Brain (organoid and tissue), 16 donors: ENCODE measurements at places on chromosomes 12 and 14.

- DNase-seq: no peak
These were observed 117.3 kb downstream of the ERC1 start for GRCh38 chr12:1108276-1108675.

DNA sequence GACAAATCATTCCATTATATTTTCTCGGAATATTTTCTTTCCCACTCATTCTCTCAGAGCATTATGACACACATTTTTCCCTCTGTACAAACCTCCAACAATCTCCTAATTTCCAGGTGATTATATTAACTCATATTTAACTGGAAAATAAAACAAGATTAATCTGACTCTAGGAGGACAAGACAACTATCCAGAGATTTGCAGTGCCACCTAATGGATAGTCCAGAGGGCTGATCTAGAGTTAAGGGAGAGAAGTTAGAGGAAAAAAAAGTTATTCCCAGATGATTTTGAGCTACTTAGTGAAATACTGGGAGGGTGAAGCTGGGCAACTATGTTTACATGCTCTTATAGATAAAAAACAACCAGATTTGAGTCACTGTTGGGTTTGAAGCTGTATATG, 161.7 kb downstream of the ALX1 start:
- DNase-seq: no peak

- no peak for DNase-seq
These were observed 68.7 kb downstream of the DHRS2 start for GRCh38 chr14:23704890-23705289.

DNA sequence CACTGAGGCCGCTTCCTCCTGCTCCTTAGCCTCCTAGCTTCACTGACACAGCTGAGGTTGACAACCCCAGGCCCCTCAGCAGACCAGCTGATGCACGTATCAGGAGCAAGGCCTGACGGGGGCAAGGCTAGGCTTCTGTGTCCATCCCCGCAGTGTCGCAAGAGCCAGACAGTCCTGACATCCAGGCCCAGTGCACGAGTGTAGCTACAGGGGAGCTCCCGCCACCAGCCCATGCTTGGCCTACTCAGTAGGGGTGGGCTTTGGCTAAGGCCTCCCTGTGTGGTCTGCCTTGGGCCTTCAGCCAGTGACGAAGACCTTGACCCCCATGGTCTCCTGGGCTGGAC, 179.1 kb downstream of the DPF3 start:
- DNase-seq: no peak

- no peak for DNase-seq
These were observed 343.4 kb downstream of the DPF3 start for GRCh38 chr14:72550513-72550912.
